Stimulated activated CD4-positive, alpha-beta T cell treated with anti-CD3 and anti-CD28 coated beads, TNF-alpha, amount 100 ng/mL, for 4 hours (primary cell): ENCODE measurements at places on chromosomes 11 and 22.

- no peak for DNase-seq
Measured at GRCh38 chr11:109853156-109853776, 239.9 kb upstream of the ZC3H12C start.

DNA sequence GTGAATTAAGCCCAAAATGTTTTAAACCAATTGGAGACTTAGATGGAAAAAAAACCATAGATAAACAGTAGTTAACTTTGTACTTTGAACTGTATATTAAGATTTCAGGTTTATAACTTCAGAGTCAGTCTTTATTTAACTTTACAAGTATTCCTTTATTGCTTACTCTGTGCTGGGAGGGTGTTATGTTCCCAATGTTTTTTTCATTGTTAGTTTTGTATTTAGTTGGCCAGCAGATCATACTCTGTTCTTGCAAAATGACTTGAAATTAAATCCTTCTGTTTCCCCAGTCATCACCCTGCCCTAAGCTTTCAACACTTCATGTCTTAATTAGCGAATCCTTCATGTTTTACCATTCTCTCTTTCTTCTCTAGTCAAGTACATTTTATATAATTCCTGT lies 25.3 kb downstream of the SIK2 start:
- no peak for DNase-seq

GRCh38 chr11:127118811-127119210 lies 118.2 kb upstream of the KIRREL3 start:
- no peak for DNase-seq

DNA sequence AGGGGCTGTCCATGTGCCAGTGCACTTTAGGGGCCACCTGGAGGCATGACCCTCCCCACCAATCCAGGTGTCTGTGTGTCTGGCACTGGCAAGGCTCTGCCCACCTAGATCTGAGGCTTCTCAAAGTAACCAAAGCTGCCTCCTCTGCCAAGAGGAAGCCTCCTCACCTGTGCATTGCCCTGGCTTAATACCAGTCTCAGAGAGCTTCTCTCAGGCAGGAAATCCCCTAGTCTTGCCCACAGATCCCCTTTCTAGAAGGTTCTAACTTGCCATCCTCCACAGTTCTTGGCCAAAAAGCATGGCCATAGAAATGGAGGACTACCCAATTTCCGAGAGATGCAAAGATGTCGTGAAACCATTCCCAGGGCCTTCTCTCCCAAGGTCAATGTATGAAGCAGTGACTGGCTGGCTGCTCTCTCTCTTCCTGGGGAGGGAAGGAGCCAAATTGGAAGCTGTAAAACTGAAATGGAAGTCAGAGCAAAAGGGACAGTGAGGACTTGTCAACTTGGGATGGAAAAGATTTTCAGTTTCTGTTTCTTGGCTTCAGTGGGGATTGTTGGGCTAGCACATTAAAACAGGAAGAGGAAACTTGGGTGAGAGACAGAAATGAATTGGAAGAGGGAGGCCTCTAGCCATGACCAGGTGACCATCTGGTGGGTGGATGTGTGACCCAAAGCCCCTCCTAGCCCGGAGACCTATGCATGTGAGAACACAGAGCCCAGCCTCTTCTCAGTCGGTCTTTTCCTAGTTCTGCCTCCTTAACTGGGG lies 68.8 kb downstream of the PRDM11 start:
- DNase-seq: no peak

DNA sequence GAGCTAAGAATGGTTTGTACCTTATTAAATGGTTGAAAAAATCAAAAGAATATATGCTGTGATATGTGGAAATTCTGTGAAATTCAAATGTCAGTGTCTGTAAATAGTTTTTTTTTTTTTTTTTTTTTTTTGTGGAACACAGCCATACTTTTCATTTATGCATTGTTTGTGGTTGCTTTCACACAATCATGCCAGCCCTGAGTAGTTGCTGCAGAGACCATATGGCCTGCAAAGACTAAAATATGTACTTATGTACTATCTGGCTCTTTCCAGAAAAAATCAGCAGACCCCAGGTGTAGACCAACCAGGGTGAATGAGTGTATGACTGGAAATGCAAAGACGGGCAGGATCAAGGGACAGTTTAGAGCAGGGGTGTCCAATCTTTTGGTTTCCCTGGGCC lies 98.3 kb downstream of the PTPRJ start:
- DNase-seq: no peak

GRCh38 chr11:40054631-40055030 lies 1404.8 kb downstream of the LRRC4C start:
- no peak for DNase-seq

GRCh38 chr22:37018086-37018814 lies 997 bp downstream of the TST start:
- no peak for DNase-seq

GRCh38 chr11:78248191-78248590 lies 59.5 kb downstream of the USP35 start:
- DNase-seq: no peak

- no peak for DNase-seq
Measured at GRCh38 chr11:122923302-122923701, 40.7 kb downstream of the JHY start.

GRCh38 chr11:76623884-76624419 lies 46.6 kb downstream of the LRRC32 start:
- DNase-seq: no peak

DNA sequence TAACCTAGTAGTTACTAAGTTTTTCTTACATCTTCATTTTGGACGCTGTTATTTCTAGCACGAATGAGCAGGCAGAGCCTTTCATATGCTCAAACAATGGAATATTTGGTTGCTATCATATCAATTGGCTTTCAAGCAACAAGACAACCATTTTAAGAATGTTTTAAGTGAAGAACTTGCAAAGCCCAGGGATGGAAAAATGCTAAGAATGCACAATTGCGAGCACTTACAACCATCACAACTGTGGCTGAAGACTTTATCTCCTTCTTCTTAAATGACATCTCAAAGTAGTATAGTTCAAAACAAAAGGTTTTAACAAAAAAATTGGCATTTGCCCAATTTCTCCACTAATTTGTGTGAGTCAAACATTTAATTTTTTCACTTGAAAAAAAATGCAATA lies 8.3 kb upstream of the MMP1 start:
- no peak for DNase-seq

DNA sequence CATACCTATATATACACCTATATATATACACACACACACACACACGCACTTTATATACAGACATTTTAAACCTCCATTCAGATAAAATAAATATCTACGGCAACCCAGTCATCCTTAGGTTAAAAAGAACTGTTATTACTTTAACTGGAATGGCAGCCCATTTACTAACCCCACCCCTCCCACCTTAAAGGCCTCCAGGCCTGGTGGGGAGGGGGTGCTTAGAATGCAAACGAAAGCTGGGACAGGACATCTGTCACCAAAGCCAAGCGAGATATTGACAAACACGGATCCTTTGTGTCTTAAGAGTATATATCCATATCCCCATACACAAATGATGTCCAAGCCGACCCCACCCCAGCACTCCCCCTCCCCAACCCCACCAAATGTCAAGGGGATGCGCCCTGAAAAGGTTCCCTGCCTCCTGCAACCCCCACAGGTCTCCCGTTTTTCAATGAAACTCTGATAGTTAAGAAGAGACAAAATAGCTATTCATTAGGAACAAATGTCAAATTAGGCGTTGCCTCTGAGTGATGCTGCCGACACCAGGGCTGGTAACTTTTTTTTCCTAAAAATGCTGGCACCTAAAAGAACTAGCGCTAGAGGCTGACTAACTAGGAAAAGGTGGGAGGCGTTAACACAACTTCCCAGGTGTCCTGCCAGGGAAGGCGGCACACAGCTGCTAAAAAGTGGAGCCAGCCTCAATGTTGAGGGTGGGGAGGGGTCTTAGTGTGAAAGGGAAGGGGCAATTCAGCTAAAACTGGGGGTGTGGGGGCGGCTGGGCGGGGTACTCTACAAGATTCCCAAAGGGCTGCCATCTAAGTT lies 5.6 kb downstream of the MN1 start:
- DNase-seq: no peak

DNA sequence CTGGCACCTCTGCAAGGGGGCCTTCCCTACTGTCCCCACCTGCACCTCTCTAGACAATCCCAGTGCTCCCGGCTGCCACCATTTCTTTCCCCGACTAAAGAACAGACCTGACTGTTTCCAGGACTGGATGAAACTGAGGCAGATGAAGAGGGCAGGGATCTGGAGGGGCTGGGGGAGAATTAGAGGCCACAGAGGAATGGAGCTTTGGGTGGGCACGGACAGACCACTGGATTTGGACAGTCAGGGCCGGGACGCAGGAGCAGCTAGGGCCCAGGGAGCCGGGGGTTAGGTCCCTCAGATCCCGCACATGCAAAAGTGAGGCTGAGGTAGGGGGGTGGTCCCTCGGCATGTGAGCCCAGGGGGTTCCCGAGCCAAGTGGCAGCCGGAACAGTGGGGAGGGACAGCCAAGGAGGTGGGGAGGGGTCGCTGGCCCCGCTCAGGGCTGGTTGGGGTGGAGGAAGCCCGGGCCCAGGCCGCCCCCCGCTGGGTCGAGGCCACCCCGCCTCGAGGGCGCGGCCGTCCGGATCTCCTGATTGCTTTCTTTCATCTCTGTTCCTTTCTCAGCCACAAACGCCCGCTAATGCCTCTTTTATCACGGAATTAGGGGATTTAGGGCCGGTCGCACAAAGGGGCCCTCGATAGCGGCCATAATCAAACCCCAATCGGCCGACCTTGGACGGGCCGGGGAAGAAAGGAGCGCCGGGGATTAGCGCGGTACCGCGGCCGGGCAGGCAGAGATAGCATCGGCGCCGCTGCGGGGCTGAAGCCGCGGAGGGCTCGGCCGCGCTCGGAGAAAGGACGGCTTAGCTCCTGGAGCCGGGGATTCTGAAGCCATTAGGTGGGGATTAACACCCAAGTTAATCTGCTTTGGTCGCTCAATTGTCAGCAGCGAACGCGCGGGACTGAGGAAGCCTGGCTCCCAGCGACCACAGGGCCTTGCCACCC lies 9.3 kb downstream of the SLC25A1 start:
- DNase-seq: no peak

GRCh38 chr11:17379383-17380180 lies 8.9 kb downstream of the KCNJ11 start:
- DNase-seq: no peak

DNA sequence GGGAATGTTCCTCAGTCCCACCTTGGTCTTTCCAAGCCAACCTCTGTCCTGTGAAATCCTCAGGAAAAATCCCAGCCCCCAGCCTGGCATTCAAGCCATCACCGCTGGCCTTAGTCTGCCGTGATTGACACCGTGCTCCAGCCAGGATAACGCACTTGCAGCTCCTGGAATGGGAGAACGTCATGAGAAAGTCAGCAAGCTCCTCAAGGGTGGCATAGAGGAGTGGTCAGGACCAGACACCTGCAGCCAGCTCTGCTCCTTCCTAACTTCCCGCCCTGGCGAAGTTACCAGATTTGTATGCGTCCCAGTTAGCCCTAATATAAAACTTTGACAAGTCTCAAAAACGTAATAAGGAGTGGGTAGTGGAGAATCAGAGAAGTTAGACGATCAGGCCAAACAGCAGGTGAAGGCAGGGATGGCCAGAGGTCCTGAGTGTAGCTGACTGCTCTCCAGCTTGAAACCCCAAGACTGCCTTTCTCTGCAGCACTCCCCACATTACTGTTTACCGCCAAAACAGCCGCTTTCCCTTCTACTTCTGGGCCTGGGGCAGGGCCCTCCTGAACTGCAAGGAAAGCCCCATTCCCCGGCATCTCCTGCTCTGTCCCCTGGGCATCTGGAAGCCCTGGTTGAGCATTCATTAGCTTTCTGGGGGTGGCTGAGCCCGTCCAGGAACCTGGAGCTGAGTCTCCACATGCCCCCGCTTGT lies 1.3 kb upstream of the DKK3 start:
- DNase-seq: no peak

GRCh38 chr11:24514219-24514594 lies 17.4 kb downstream of the LUZP2 start:
- no peak for DNase-seq

DNA sequence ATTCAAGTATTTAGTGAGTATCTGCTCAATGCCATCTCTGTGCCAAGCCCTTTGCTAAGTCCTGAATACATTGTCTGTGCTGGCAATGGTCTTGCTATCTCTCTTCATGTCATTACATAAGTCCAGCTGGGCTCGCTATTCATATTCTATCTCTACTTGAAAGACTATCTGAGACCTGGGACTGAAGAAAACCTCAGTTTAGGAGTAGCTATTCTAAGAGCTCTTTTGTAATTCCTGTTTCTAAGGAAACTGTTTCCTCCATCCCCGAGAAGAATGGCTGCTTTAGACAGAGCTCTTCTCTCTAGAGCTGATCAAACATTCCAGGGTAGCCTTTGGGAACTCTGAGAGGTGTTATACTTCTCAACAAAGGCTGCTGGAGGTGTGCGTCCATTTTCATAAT lies 33.0 kb downstream of the SLC17A6 start:
- DNase-seq: no peak

- no peak for DNase-seq
Measured at GRCh38 chr11:116885951-116886655, 48.7 kb upstream of the APOA1 start.

GRCh38 chr11:35470616-35471015 lies 51.3 kb upstream of the SLC1A2 start:
- DNase-seq: no peak
